ENCODE measurements at places on chromosomes 3 and 15.

DNA sequence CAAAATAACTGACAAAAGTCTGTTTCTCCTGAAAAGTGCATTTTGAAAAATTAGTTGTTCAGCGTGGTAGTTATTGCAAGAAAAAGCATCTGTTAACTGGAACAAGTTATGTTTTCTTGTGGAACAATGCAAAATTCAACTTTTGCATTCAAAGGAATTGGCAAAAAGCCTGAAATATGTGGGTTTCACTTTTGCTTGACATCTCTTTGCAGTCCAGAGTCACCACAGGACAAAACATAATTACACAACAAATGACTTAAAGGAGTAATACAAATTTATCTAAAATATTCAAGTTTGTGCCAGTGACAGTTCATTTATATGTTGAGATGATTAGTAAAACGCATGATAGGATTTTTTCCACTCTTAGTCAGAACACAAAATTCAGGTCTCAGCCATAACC lies 96.3 kb upstream of the P2RY1 start:
- no peak for DNase-seq

DNA sequence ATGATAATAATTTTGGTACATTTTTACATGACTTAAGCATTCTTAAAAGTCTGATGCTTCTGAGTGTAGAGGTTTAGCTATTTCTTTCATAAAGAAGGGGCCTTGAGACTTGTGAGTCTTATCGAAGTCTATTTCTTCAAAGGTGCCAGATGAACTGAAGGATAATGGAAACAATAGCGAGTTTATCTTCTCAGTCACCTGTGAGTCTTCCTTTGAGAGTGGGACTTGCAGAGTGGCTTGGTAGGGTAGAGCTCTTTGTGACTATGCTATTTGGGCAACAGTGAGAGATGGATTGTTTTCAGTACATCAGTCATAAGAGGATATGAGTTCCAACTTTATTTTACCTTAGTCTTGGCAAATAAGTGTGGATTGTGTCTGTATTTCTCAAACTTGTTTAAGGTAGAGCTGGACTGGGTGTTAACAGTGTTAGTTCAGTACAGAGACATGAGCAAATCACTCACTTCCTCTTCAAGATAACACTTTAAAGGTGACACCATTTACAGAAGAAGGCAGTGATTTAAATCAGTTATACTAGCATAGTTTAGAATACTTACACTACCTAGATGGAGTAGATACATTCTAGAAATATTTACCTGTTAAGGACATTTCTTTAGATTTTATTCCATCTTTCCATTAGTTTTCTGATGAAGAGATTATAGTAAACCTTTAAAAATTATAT lies 3.2 kb downstream of the AKAP13 start:
- no peak for DNase-seq

- DNase-seq: no peak
Observed at GRCh38 chr3:88105325-88105724, 44.4 kb upstream of the C3orf38 start.

- no peak for DNase-seq
Observed at GRCh38 chr3:117656391-117656790, 946.8 kb downstream of the TUSC7 start.

DNA sequence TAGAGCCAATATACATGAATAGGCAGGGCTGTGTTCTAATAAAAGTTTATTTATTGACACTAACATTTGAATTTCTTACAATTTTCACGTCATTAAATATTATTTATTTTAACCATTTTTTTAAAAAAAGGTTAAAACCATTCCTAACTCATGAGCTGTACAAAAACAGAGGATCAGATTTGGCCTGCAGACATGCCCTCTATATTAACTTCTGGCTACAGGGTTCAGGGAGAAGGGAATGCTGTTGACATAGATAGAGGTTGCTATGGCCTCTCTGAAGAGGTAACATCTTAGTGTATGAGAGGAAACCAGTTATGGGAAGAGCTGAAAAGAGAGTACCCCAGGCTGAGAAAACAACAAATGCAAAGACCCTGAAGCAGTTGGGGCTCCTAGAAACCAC lies 19.1 kb upstream of the RAP2B start:
- no peak for DNase-seq

- no peak for DNase-seq
Observed at GRCh38 chr3:45640724-45641361, 46.3 kb downstream of the LIMD1 start.

DNA sequence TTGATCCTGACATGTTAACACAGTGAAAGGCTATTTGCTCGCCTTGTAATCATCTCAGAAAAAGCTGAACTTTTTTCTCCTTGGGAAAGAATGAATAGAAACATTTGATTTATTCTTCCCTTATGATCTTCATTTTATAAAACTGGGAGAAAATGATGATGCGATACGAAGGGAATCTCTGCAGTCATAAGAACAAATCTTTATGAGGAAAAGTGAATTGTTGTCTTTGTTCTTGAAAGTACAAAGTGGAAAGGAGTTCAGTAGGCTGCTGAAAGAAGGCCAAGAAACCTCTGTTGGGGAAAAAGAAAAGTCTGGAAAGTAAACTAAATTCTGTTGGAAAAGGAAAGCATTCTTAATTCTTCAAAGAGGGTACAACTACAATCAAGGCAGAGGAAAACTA lies 248.8 kb downstream of the NSUN3 start:
- no peak for DNase-seq

- DNase-seq: no peak
Observed at GRCh38 chr3:143970773-143971358, 757 bp upstream of the DIPK2A start.

DNA sequence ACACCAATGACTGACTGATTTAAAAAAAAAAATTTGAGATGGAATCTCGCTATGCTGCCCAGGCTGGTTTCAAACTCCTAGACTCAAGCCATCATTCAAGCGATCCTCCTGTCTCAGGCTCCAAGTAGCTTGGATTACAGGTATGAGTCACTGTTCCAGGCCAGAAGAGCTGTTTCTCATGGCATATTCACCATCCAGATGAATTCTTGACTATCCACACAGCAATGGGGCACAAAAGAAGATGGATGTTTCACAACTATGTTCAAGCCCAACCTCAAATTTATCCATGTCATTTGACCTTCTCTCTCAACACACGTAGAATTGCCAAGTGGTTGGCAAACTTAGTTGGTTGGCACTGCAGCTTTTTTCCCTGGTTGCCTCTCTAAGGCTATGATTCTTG lies 40.6 kb downstream of the PRICKLE2 start:
- no peak for DNase-seq

DNA sequence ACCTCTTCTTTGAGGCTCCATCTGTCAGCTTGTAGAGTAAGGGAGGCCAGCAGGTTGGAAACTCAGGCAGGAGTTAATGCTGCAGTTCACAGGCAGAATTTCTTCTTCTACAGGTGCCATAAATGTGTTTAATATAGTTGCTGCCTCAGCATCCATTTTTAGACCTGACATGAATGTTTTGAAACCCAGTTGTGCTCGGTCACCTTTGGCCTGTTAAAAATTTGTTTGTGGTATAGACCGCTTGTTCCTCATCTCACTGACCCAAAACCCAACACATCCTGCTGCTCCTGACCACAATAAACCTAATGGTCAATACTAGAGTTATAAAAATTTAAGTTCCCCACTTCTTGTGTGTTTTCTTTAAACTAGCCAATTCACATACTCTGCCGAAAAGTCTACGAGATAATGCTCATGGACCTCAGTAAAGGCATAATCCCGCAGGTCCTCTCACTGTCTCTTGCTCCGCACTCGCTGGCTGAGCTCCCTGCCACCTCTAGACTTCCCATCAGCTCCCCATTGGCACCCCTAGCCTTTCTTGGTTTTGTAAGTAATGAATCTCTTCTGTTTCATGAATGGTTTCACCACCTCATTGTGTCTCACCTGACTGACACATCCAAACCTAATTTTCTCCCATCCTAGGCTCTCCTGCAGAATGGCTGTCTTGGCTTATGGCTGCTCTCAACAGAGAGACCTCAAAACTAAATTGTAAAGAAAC lies 138.5 kb upstream of the STRIT1 start:
- no peak for DNase-seq

GRCh38 chr3:159080821-159081220 lies 279.0 kb downstream of the MFSD1 start:
- DNase-seq: no peak

DNA sequence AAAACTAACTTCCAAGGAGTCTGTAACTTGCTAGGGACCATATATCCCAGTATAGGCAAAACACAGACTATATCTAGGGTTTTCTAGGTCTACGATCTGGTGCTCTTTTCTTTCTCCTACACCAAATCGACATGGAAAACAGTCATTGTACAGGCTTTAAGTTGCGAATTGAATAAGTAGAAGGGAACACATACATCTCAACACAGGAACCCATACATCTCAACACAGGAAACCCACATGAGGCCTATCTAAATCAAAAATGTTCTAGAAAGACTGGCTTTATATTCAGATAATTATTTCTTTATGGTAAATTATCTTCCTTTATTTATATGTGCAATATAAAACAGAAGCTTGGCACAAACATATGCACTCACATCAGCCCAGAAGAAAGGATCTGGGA lies 126.6 kb downstream of the ADAM10 start:
- DNase-seq: no peak

- no peak for DNase-seq
Observed at GRCh38 chr3:58628823-58629562, 37.6 kb downstream of the FAM3D start.

DNA sequence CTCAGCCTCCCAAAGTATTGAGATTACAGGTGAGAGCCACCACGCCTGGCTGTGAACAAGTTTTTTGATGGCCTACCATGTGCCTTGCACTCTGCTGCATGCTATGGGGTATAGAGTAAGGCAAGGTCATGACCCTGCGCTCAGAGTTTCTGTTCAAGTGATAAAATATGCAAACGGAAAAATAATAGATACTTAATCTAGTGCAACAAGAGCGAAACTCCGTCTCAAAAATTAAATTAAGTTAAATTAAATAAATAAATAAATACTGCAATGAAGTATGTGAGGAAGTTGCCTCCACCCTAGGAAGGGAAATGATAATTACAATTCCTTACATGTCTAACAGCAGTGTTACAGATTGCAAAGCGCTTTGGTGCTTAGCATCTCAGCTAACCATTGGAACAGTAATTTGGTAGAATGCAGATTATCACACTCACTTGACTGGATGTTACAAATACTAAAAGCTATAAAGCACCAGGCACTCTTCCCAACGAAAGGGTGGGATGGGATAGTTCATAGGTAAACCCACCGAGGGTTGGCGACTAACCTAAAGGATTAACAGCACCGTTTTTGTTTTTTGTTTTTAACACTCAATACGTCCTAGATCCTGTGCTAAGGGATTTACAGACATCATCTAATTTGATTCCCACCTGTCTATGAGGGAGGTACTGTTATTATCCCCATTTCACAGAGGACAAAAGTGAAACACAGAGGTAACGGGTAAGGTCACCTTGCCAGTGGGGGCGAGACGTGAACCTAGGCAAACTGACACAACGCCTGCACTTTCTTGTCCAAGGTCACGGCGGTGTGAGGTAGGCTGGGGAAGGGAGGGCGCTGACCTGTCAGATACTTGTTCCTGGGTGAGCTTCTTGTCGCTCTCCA lies 793 bp upstream of the FANCD2 start:
- DNase-seq: no peak

- no peak for DNase-seq
Observed at GRCh38 chr3:12953201-12953995, 112.0 kb upstream of the RPL32 start.

- no peak for DNase-seq
Observed at GRCh38 chr3:47661121-47661752, 82.6 kb upstream of the CSPG5 start.

- no peak for DNase-seq
Observed at GRCh38 chr3:84547207-84547606, 411.6 kb upstream of the CADM2 start.

GRCh38 chr15:35580606-35581005 lies 34.6 kb upstream of the DPH6 start:
- DNase-seq: no peak

DNA sequence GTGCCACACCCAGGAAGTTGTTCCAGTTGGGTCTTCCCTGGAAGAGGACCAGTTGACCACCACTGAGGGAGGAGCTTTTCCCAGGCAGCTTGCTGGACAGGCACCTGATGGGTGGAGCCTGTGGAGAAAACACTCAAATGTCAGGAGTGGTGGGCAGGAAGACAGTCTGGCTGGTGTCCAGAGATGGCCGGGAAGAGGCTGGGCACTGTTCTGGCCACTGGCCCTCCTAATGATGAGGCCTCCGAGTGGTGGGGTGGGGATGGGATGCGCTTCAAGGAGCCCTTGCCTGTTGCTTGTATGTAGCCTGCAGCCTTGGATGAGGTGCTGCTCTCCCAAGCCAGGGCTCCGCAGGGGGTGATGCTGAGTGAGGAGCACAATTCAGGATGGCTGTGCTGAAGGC lies 12.3 kb downstream of the PLEKHO2 start:
- DNase-seq: no peak

DNA sequence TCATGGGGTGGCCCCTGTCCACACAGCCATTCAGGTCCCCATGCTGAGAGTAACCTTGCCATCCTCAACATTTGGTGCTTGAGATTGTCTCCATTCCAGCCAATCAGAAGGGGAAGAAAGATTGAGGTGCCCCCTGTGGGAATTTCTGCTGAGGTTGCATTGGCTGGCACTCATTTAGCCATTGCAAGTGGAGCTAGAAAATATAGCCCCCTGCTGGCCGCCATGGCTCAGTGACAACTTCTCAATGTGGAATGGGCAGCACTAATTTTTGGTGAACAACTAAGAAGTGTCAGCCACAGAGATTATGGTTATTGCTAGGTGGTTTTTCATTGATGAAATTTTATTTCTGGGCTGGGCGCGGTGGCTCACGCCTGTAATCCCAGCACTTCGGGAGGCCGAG lies 22.0 kb downstream of the COL6A6 start:
- no peak for DNase-seq

GRCh38 chr3:133941415-133941821 lies 45.7 kb upstream of the RAB6B start:
- no peak for DNase-seq

- no peak for DNase-seq
Observed at GRCh38 chr15:71627604-71628003, 182.8 kb upstream of the NR2E3 start.

GRCh38 chr3:130939753-130940152 lies 45.9 kb downstream of the ATP2C1 start:
- DNase-seq: no peak

DNA sequence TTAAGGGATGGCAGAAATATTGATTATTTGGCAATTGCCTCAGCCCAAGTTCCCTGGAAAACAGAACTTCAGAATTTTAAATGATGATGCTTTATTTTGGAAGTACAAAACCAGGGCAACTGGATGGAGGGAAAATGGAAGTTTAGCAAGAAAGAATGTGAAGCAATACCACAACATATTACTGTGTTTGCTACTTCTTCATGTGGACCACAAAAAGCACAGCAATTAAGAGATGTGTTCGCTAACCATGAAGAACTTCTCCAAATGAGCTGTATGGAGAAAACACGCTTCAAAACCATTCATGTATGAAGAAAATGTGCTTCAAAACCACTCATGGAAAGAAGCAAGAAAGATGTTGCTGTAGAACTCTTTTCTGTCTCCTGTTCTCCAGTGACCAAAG lies 64.7 kb upstream of the ARL6 start:
- no peak for DNase-seq
